ENCODE measurements at places on chromosomes 1 and 21. TPM values are rescaled to one million over a fixed set of nuclear protein-coding genes. Genes with fewer than 3 reads are reported as not detected.

Gene ABCA4
- 2.2 TPM for total RNA-seq

Gene ASCL5
- total RNA-seq = not detected

Gene PPP2R5A
- 15.7 TPM for total RNA-seq

Gene ARTN
- 0.91 TPM for total RNA-seq

Gene PPIAL4G
- 1.3 TPM for total RNA-seq

Gene TPM3
- 124 TPM for total RNA-seq

DNA sequence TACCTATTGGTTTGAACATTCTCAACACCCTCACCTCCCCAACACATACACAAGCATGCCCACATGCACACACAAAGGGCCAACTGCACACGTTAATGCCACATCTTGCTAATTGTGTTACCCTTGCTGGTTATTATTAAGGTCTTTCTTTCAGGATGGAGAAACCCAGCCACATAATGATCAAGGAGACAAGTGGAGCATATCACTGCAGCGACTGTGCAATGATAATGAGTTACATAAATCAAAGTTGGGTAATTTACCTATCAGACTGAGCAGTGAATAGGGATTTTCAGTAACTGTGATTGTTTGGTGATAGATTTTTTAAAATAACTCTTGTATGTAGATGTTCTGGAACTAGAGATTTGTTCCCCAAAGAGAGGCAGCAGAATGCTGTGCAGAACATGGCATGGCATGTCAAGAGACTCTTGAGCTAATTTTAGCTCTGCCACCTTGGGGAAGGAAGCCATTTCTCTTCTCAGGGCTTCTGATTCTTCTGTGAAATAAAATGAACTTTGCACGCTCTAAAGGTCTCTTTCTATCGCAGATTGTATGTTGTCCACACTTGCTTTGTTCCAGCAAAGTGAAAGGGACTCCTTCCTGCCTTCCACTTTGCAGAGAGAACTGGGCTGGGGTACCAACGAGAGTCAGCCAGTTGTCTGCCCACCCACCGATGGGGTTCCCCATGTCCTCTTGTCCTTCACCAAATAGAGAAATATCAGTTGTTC lies 126.0 kb upstream of the CAMK1G start:
- no peak for DNase-seq

DNA sequence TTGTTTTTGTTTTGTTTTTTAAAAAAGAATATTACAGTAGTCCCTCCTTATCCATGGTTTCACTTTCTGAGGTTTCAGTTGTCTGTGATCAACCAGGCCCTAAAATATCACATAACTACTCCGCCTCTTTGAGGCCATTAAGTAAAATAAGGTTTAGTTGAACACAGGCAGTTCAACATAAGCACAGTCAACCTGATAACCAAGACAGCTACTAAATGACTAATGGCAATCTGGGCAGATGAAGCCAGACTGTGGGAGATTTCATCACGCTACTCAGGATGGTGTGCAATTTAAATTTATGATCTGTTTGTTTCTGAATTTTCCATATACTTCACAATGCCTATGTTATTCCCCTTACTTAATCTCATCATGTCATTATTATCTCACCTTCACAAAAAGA lies 30.1 kb downstream of the LDLRAD1 start:
- DNase-seq = no peak

DNA sequence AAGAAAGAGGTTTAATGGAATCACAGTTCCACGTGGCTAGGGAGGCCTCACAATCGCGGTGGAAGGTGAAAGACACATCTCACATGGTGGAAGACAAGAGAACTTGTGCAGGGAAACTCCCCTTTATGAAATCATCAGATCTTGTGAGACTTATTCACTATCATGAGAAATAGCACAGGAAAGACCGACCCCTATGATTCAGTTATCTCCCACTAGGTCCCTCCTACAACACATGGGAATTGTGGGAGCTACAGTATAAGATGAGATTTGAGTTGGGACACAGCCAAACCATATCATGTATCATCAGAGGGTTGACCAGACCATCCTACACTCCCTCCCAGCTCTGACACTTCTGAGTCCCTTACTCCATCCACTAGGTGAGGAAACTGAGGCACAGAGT lies 143.9 kb upstream of the KLHDC7A start:
- no peak for DNase-seq

DNA sequence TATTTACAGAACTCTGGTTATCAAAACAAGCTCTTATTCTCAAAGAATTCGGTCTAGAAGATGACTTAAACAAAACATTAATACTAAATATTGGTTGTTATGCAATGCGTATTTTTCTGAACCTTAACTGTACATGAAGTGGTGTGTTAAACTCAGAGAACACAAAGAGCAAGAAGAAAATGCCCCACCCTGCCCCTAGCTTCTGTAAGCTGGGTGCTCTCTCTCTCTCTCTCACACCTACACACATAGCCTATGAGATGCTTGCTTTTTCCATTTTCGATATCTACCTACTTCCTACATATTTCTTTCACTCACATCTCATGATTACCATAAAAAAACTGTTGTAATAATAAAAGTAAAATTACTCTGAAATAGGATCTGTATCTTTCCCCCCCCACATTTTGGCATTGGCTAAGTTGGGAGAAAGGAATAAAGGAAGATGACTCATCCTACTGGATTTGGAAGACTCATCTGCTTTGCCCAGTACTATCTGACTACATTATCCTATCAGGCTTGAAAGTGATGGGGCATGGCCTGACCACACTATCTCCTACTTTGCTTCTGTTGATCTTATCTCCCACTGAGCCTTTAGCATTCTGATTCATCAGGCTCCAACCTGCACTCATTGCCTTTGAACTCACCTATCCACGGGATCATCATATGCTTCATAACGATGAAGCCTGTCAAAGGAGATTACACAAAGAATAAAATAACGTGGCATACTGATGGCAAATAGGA lies 2.9 kb downstream of the CRYZ start:
- DNase-seq = no peak

- DNase-seq = no peak
Observed at GRCh38 chr1:31396633-31397351, 16.2 kb upstream of the SERINC2 start.

- no peak for DNase-seq
Observed at GRCh38 chr1:151992303-151993083, 1.2 kb downstream of the S100A10 start.

DNA sequence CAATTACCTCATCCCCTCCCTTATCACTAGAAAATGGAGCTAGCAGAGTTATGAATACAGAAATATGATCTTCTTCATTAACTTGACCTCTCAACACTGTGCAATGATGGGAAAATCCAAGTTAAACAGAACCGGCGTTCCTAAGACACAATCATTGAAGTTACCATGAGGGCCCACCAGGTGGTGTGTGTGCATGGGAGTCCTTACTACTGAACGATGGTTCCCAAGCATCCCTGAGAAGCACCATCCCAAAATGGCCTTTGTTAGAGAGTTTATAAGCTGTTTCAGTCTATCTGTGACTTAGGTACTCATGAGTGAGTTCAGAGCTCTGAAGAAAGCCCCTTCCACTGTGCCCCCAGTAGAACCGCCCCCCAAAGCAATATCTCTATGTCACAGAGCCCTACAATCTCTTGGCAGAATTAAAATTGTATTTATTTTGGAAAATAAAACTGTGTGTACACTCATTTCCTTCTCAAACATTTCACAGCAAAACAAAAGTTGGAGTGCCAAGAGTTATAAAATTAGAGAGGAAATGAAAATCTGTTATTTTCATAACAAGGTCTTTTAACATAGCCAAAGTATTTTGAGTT lies 56.8 kb downstream of the PLD5 start:
- DNase-seq = peak; percentile 72
